ENCODE measurements at places on chromosomes 7 and 10. TPM values are rescaled to one million over a fixed set of nuclear protein-coding genes. Genes with fewer than 3 reads are reported as not detected.

The NANOS1 gene
- 1.9 TPM for total RNA-seq

The ADRB1 gene
- total RNA-seq, result 0.12 TPM

The CYP2C19 gene
- total RNA-seq, result not detected

The EPHA1 gene
- total RNA-seq, result 0.45 TPM

The GALNT17 gene
- total RNA-seq, result 5.8 TPM

The ANKRD30A gene
- total RNA-seq, result not detected

The HOXA11 gene
- total RNA-seq, result not detected

The SEMA3A gene
- total RNA-seq, result 5.7 TPM

The ANK3 gene
- 24.3 TPM for total RNA-seq

The KCP gene
- 2.1 TPM for total RNA-seq

The CYP3A7 gene
- total RNA-seq, result not detected

GRCh38 chr10:103265717-103266329 is 11.1 kb upstream of the INA start:
- peak; percentile 71 for DNase-seq

DNA sequence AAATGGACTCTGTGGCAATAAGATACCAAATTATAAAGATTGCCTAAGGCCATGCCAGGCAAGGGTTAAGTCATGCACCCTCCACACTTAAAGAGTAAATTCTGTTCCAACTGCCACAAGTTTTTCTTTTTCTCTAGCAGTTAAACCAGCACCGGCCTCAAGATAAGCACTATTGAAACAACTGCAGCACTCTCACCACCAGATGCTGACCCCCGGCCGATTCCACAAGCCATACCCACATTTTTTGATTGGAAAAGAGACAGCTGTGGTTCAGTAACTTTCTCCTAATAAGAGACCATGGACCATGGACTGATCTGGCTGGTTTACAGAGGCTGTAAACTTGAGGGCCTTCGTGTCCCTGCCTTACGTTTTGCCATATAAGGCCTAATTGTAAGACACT is 44.9 kb downstream of the GRM8 start:
- no peak for DNase-seq

DNA sequence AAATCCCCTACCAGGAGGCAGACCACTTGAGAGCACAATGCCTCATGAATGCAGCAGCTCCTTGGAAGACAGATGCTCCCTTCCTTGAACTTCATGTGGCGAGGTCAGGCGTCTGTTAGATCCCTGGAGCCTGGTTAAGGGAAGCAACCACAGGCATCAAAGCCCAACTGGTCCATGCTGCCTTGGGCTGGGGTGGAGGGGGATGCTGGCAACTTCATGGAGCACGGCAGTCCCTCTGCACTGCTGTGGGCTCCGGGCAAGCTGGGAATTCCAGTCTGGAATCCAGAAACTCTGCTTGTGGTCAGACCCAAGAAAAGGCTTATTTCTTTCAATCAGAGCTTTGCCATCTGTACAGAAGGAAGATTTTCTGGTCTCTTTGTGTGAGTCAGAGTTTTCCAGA is 130.4 kb downstream of the PFKFB3 start:
- no peak for DNase-seq

GRCh38 chr7:3133811-3134385 is 90.2 kb upstream of the CARD11 start:
- no peak for DNase-seq

DNA sequence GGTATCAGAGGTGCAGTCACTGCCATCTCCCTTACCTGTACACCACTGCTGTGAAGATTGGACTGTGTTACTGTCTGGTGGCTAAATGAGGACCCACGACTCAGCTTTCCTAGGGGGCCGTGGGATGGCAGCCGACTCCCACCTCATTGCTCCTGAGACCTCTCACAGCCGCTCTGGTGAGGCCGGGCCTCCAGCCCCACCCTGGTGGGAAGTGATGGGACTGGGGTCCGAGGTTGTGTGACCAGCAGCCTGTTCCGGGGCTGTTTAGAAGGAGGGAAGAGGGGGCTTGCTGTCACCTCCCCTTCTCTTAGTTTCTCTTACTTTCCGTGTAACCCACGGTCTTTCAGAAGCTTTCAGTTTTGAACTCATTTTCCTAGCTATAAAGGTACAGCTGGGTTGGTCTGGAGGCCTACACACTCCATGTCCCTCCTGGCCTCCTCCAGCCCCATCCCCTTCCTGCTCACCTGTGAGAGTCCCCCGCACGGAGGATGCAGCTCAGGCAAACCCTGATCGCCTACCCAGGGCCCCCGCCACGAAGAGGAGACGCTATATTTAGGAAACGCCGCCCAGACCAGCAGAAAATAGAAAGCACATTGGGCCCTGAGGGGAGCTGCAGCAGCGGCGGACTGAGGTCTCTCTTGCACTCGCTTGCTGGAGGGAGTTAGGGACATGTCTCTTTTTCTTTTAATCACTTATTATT is 4.6 kb downstream of the EMX2 start:
- peak; percentile 26 for DNase-seq

- DNase-seq, result no peak
Measured at GRCh38 chr10:33735464-33735923, 401.0 kb upstream of the NRP1 start.

- DNase-seq, result no peak
Measured at GRCh38 chr10:119095640-119096039, 8.3 kb upstream of the DENND10 start.

- no peak for DNase-seq
Measured at GRCh38 chr10:62183442-62183841, 85.2 kb downstream of the RTKN2 start.

DNA sequence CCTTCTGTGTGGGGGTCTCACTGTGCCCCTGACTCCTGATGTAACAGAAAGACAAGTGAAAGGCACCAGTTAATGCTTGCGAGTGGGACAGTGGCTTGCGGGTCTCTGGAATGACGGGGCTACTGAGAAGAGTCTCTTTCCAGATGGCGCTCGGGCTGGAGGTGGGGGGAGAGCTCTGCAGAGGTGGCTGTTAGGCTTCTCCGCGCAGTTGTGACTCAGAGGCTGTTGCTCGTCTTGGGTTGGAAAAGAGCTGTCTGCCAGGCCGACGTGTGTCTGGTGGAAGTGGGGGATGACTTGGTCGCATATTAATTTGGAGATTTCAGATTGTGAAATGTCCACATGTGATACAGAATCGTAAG is 27.9 kb upstream of the SH2B2 start:
- DNase-seq, result no peak

GRCh38 chr7:2312267-2312929 is 1.8 kb downstream of the SNX8 start:
- DNase-seq, result no peak

- DNase-seq, result no peak
Measured at GRCh38 chr10:49112851-49113250, 2.5 kb downstream of the VSTM4 start.

GRCh38 chr10:13000431-13000830 is 1.1 kb downstream of the CCDC3 start:
- no peak for DNase-seq

DNA sequence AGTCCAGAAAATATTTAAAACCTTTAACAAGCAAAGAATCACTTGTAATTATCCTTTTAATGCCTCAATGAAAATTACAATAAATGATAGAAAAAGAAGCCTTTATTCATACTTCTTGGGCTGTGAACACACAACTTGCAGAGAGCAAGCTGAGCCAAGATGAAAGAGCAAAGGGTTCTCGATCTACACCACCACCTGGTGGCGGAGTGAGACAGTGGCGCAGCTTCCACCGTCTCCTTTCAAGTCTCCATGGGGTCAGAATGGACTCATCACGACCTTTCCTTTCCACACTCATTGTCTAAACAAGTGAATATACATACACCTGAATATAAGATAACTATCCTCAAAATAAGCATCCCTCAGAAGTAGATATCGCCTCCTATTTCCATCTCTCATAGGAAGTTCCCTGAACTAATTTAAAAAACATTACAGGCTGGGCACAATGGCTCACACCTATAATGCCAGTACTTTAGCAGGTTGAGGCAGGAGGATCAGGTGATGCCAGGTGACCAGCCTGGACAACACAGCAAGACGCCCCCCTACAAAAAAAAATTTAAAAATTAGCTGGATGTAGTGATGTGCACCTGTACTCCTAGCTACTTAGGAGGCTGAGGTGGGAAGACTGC is 40.7 kb downstream of the ATE1 start:
- no peak for DNase-seq

DNA sequence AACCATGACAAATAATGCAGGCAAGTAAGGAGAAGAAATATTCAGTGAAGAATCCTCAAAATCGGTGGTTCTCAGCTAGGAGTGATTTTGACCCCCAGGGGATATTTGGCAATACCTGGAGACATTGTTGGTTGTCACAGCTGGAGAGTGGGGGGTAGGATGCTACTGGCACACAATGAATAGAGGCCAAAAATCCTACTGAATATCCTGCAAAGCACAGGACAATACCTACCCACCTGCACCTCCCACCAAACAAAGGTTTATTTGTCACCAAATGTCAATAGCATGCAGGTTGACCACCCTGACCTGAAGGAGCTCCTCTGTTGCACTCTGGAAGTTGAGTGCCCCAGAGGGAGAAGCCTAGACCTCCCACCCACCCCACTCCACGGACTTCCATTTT is 1028.6 kb downstream of the CNTNAP2 start:
- no peak for DNase-seq

GRCh38 chr7:24059775-24060174 is 224.2 kb upstream of the NPY start:
- no peak for DNase-seq

- DNase-seq, result no peak
Measured at GRCh38 chr7:18402488-18403183, 92.9 kb upstream of the HDAC9 start.

- no peak for DNase-seq
Measured at GRCh38 chr10:29643771-29644501, 9.2 kb upstream of the SVIL start.

DNA sequence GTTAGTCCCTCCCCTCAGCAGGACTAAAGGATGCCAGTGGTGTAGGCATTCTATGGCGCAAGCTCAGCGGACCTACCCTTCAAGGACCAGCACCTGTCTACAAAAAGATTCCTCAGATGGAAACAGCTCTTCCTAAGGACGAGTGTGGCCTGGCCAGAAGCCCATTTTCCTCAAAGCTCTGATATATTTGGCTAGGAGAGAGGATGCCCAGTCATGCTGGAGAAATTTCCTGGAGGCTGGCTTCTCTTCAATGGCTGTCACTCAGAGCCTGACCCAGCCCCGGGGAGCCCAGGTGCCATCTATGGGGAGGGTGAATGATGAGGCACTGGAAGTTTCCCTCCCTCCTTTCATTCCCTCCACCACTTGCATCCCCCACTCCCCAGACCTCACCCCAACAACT is 111.5 kb downstream of the PLXNA4 start:
- DNase-seq, result peak; percentile 79

GRCh38 chr7:155580367-155580766 is 34.0 kb upstream of the CNPY1 start:
- DNase-seq, result no peak

DNA sequence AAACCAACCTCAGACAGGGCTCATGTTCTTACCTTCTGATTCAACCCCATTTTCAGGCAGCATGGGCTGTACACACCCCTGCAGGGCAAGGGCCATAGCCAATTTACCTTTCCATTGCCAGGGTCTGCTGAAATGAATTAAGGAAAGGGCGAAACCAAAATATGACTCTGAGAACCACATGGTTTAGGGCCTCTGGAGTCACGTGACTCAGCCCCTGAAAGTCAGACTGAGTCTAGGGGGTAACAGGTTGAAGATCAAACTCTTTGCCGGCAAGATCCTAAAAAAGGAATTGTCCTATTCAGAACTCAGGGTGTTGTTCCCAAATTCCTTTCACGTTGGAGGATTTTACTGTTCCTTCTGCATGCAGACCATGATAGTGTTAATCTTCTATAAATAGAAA is 118.9 kb downstream of the RAB11FIP2 start:
- DNase-seq, result no peak

GRCh38 chr10:12854988-12855387 is 146.5 kb downstream of the CCDC3 start:
- no peak for DNase-seq

- no peak for DNase-seq
Measured at GRCh38 chr7:16916738-16917137, 35.0 kb upstream of the AGR3 start.

All from aorta (tissue), 5 donors.